ENCODE measurements at places on chromosomes 11 and 22.

- DNase-seq: no peak
Measured at GRCh38 chr11:64759131-64759721, 548 bp downstream of the PYGM start.

DNA sequence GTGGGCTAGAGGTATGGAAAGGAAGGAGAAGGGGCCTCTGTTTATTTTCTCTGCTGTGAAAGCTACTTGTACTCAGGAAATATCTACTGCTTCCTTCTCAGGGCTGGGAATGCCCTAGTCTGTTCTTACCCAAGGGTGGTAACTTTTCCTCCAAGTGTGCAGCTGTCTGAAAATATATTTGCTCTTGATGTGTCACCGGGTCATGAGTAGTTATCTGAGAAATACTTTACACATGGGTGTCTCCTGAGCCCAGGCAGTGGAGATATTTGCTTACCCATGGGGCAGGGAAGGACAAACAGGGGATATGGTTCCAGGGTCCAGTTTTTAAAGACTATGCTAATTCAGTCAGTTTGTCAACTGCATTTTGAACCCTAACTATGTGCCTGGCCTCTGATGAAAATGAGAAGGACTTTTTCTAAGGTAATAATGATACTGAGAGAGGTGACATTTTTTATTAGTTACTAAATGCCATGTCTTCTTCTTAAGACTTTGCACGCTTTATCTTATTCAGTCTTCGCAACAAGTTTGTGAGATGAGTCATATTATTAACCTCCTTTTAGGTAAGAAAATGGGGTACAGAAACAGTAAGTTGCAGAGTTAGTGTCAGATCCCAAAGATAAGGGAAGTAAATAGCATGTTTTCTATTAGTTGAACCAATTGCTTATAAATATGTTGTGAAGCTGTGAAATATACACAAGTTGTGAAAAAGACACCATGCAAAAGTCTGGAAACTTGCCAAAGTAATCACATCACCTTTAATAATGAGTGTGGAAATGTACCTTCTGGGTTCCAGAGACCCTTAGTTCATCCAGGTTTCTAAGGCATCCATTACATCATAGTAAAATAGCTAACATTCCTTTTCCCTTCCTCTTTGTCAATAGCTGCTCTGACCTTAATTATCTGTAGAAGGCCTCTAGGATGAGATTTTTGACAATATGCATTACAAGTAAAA is 22.9 kb downstream of the SYTL2 start:
- no peak for DNase-seq

- DNase-seq: no peak
Measured at GRCh38 chr11:44963136-44963535, 12.5 kb upstream of the TP53I11 start.

DNA sequence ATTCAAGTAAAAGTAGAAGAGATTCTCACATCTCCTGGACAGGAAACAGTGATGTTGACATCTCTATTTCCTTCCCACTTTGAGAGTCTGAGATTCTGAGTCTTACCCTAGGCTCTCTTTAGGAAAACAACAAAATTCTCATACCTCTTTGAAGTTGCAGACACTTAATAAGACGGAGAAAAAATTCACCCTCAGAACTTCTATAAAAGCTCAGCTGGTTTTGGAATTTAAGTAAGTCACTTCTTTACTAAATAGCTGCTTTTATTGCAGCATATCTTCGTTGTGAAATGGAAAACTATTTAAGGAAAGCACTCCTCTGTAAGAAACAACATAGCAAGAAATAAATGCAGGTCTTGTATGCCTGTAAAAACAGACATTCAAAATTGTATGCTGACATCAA is 79.1 kb downstream of the MSANTD4 start:
- DNase-seq: no peak

DNA sequence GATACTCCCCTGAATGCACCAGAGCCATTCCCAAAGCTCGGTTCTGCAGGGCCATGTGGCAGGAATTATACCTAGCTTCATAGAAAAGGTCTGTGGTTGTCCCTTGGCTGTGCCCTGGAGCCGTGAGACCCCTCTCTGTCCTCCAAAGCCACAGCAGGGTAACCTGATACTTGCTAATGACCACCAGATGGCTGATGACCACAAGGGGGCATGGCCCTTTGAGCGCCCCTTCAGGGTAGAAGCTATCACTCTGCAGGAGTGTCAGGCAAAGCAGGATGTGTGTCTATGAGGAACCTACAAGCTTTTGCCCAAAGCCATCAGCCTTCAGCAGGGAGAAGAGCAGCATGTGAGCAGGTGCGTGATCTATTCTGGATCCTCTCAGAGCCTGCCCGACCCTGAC is 95.3 kb downstream of the NTM start:
- DNase-seq: no peak

GRCh38 chr11:78476066-78476465 is 58.4 kb upstream of the GAB2 start:
- DNase-seq: no peak

- DNase-seq: no peak
Measured at GRCh38 chr11:121437018-121437685, 15.0 kb upstream of the SORL1 start.

DNA sequence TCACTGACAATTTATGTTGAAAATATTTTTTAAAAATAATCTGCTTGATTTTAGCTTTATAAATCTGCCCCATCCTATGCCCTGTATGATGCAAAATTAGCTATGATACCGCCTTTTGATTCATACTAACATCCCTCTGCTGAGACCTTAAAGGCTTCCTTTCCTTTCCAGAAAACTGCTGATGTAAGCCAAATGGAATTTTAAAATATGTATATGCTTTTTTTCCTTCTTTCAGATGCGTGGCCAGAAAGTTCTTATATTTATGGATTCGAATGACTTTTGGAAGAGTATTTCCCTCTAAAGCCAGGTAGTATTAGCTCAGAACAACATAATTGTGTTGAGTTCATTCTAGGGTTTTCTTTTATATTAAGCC is 34.5 kb downstream of the SFI1 start:
- DNase-seq: no peak

GRCh38 chr11:63532117-63532516 is 4.5 kb upstream of the PLAAT4 start:
- DNase-seq: no peak

DNA sequence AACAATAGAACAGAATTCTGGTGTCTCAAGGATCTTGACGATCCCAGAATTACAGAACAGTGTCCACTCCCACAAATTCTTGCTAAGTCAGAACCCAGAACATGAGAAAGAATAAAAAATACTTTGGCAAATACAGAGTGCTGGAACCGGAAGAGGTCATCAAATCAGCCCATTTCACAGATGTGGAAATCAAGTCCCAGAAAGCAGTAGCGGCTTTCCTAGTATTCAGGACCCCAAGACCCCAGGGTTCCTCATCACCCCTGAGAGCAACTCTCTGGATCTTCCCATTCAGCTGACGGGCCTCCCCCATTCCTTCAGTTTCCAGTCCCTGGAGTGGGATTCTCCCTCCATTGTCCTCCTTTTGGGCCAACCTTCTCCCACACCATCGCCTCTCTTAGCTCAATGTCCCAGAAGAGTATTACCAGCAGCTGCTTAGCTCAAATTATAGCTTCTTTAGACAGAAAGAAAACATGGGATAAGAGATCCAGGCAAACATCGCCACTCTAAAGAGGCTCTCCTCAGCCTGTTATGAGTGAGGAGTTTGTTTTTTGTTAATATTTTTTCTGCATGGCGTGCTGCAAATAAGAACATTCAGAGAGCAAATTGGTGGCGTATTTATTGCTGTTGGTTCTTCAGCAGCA is 268.3 kb downstream of the MN1 start:
- DNase-seq: no peak

GRCh38 chr11:128232588-128232987 is 354.8 kb downstream of the ETS1 start:
- no peak for DNase-seq

- DNase-seq: no peak
Measured at GRCh38 chr11:46240861-46241260, 36.6 kb upstream of the CREB3L1 start.

DNA sequence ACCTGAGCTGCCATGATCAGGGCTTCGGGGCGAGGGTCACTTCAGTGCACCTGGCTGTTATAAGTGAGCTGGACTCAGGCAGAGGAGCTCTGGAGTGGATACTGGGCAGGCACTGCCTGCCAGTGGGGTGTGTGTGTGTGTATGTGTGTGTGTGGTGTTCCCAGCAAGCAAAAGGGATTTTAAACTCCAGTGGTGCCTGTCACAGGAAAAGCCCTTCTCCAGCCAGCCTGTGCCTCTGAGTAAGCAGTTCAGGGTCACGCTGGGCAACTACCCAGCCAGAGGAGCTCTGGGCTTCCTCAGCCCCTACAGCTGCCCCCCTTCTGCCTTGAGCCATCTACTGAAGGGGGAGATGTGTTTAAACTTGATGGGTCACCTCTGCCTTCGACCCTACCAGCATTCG is 109.0 kb downstream of the OSBP2 start:
- DNase-seq: no peak

GRCh38 chr11:8218840-8219239 is 44.8 kb downstream of the LMO1 start:
- DNase-seq: no peak

GRCh38 chr22:41995211-41995610 is 3.4 kb upstream of the WBP2NL start:
- no peak for DNase-seq

GRCh38 chr11:132942611-132943356 is 589.5 kb downstream of the OPCML start:
- DNase-seq: no peak

DNA sequence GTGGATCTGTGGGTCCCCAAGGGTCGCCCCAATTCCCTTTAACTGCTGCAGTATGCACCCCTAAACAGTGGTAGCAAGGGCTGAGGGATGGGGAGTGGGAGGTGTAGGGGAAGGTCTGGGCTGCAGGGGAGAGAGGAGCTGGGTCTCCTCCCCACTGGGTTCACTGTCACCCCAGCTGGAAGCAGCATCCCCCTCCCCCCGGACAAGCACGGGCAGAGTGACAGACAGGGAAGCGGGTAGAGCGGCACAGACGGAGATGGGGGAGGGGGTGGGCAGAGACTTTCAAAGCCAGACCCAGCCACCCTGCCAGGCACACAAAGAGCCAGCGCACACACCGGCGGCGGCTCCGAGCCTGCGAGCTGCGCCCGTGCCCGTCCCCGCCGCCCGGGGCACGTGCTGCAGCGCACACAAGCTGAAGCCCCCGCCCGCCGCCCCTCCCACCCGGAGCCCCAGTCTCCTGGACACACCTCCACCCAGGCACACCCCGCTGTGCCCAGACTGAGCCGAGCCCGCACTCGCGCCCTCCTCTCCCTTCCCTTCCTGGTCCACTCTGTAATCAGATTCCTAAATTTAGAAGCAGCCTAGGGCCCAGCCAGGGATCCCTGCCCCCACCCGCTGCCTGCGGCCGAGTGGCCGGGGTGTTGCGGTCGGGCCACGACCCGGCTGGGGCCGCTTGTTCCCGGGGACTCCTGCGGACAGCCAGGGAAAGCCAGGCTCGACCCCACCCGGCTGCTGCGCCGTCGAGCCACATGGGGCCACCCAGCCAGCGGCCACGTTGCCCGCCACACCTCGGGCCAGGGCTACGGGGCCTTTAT is 935 bp upstream of the RCOR2 start:
- no peak for DNase-seq

DNA sequence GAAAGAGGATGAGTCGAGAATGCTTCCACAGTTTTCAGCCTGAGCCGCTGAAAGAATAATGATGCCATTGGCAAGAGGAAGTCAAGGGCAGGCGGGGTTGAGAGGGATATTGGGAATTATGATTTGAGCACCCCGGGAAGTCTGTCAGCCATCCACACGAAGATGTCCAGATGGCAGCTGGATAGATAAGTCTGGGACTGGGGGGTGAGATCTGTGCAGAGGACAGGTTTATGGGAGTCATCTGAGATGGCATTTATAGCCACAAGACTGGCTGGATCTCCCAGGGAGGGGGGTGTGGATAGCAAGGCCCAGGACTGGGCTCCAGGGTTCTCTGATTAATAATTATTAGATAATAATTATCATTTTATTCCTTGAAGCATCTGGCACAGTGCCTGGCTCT is 5.1 kb upstream of the STIP1 start:
- no peak for DNase-seq

DNA sequence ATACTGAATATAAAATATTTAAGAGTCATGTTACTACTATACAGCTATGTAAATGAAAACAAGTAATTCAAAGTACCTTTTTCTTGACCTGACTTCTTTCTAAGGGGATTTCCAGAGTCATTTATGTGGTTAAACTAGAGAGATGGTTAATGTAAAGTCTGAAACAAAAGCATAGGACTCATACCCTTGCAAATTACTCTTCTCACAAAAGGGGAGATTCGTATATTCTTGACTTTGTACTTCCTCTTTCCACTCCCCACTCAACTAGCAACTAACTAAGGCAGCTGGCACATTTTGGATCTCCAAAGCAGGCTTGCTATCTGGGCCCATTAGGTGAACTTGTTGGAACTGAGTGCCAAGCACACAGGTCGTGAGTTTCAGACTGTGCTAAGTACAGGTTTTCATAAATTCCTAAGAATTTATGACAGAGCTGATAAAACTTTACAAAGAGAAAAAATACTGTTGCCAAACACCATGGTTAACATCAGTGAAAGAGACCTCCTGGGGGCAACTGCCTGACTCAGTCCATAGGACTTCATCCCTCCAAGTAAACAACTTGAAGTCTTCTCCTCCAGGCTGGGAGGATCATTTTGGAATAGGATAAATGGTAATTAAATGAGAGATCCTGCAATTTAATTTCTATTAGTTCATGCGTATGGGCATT is 77.0 kb upstream of the DDI1 start:
- no peak for DNase-seq

- DNase-seq: no peak
Measured at GRCh38 chr22:41873391-41873790, 40.5 kb downstream of the SREBF2 start.

DNA sequence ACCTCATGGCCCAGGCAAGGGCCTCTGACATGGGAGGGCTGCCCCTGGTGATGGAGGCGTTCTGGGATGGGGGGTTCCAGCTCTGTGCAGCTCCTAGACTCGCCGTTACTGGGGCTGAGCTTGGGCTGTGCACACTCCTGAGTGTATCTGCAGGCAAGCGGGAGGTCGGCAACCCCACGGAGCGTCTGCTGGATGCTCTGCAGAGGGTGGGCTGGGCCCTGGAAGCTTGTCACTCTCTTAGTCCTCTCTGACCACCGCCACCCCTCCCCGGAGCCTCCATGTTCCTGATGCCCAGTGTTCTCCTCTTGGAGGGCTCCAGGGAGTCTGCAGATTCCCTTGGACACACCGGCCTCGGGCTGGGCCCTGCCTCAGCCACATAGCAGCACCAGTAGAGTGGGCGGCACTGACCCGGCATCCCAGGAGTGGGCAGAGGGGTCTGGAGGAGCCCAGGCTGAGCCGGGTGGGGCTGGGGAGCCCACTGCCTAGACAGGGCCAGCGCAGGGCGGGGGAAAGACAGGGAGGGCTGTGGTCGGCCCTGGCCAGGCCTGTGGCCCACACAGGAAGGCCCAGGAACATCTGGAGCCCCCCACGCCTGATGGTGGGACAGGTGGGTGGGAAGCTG is 20.6 kb upstream of the MUC5B start:
- DNase-seq: no peak

DNA sequence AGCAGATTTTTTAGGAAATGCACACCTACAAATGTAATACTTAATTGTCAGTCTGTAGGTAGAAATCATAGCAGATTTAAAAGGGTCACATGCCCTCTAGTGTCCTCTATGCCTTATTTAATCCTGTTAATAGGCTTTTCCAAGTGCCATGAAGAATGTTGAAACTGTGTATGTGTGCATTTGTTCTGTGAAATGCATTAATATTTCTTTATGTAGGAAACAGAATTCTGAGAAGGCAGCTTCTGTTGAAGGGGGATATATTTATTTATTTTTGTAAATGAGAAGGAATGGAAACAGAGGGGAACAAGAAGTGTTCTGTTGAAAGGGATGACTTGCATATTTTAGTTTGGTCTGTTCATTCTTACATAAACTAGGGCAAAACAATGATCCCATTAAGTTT is 51.0 kb downstream of the SVIP start:
- no peak for DNase-seq

Data from activated T-helper 1 cell treated with Interleukin-2 at 50 U/mL for 16 hours (primary cell).